ENCODE measurements at places on chromosomes 4 and X. TPM values are rescaled to one million over a fixed set of nuclear protein-coding genes. Genes with fewer than 3 reads are reported as not detected.

RFC1 gene
- total RNA-seq, result 60.7 TPM

DNA sequence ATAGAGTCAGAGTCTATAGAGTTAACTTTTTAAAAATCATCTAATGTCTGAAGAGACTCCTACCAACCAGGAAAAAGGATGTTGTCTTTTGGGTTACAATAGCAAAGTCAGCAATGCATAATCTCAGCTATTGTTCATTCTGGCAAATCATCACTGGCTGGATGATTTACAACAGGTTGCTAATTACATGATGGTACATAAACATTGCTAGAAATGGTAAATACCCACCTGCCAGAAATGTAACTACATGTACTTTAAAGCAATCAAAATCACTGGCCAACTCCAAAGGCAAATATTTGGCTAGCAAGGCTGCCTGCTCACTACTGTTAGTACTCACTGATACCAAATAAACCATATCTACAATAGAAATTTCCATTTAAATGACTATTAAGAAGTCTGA, 91.1 kb downstream of the PPP3CA start:
- DNase-seq, result no peak

PRSS12 gene
- 1.5 TPM for total RNA-seq

IL2 gene
- 4.2 TPM for total RNA-seq

DNA sequence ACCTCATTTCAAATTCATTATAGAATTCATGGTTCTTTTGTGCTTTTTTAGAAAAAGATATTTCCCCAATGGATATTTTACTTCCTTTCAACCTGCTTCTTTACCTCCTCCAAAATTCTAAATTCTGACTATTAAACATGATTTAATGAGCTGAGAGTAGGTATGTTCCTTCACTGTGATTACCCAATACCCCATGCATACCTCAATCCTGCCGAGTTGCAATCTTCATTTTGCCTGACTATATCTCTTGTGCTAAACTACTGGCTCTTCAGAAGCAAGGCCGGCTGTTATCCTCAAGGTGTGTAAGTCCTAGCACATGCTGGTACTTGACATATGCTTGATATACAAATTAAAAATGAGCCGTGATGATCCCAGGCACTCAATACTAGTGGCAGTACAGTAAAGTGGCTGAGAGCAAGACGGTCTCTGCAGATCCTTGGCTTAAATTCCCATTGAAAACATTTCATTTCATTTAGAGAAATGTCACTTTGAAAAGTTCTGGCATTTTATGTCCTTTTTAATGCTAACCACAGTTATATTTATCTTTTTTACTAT, 320.4 kb downstream of the KCNIP4 start:
- no peak for DNase-seq

DNA sequence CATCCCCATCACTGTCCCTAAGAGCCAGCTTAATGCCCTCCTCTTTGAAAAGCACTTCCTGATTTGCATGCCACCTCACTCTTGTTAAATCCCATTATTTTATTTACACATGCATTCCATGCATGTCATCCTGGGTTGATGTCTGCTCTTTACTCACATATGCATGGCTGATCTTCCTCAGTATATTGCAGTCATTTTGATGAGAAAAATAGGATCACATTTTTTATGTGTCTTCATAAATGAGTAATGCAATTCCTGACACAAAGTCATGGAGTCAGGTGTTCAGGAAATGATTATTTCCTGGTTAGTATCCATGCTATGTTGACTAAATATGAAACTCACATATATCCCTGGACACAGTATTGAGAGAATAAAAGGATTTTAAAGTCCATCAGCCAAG, 204.7 kb downstream of the SLIT2 start:
- DNase-seq, result no peak

DNA sequence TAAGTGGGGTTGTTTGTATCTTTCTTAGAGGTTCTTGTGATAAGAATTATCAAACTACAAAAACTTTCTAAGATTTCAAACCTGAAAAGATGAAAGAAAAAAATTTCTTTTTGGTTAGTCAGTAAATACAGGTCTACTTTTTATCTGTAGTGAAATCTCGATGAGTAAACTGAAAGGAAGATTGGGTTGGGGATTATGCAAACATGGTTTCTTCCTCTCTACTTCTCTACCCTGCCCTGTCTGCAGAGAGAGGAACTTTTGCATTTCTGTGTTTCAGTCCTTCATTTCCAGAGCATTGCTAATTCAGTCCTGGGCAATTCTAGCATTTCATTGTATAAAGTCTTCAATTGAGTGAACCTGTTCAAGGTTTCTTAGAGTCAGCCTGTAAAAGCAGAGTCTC, 51.6 kb upstream of the IL2 start:
- DNase-seq, result no peak

Measured in thymus (tissue), 14 donors.